ENCODE measurements at places on chromosomes 1 and 21.
A peak's percentile ranks its signal among the peaks of the same experiment; 100 is the strongest.

DNA sequence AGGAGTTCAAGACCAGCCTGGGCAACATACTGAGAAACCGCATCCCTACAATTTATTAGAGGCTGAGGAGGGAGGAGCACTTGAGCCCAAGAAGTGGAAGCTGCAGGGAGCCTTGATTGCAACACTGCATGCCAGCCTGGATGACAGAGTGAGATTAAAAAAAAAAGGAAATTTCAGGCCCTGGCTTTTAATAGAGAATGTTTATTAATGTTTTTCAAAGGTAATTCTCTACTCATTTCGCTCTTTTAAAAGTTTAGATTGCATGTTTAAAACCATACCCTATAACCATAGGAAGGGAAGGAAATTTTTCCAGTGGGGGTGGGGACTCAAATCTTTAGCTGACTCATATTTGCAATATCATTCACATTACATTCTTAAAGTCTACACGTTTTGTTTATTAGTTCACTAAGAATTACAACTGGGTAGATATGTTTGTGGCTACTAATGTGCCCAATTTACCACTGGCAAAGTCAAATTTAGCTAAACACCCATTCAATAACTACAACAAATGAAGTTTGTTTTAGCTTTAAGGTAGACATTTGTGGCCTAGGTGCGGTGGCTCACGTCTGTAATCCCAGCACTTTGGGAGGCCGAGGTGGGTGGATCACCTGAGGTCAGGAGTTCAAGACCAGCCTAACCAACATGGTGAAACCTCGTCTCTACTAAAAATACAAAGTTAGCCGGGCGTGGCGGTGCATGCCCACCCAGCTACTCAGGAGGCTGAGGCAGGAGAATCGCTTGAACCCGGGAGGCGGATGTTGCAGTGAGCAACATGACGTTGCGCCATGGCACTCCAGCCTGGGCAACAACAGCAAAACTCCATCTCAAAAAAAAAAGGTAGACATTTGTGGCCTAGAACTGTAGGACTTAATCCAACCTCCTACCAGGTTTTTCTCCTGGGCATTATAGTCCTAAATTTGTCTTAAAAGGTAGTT lies 5.0 kb downstream of the KDM5B start:
- DNase-seq, result no peak

- DNase-seq, result no peak
These were observed 93.8 kb downstream of the DMRTA2 start for GRCh38 chr1:50329332-50329932.

- no peak for DNase-seq
These were observed 43.3 kb upstream of the RGS18 start for GRCh38 chr1:192115000-192115399.

DNA sequence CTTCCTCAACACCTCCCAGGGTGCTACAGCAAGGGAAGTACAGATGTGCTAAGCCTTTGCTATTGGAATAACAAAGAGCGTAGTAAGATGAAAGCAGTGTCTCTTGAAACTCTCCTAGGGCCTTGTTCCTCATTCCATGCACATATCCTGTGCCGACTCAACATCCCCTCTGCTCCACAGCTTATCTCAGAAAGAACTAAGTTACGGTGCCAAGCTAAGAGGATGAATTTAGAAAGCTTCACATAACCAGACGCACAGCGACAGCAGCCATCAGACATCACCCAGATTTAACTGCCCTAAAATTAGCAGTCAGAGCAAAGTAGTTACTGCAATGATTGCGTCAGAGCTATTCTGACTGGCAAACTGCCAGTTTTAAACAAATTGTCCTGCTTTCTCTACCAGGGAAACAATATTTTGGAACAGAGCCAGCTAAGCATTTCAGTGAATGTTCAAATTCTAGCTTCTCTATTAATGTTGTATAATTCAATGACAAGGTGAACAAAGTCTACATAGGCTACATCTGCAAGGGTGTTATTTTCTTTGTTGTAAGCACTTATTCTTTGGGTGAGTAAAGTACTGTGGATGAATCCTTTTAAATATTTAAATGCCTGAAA lies 9.5 kb downstream of the SIPA1L2 start:
- no peak for DNase-seq

DNA sequence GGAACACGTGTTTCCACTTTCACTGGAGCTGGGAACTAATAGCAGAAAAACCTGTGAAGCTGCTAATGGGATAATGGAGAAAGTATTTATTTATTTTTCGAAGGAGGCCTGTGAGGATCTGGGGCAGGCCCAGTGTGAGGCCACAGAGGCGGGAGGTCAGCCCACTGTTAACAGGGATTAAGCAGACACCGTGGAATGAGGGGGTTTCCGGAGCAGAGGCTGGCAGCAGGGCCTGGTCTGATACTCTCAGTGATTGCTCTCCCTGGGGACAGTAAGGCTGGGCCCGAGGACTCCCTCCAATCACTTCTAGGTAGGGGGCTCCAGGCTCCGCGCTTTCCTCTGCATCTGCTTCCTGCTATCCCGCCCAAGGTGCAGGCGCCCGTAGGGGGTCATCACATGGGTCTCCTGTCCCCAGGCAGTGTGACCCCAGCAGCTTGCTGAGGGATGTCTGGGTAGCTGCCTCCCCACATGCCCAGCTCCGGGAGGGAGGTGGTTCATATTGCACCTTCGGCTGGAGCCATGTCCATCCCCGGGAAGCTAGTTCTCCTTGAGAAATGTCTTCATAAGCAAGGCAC lies 28.8 kb upstream of the CDCA8 start:
- DNase-seq, result no peak

DNA sequence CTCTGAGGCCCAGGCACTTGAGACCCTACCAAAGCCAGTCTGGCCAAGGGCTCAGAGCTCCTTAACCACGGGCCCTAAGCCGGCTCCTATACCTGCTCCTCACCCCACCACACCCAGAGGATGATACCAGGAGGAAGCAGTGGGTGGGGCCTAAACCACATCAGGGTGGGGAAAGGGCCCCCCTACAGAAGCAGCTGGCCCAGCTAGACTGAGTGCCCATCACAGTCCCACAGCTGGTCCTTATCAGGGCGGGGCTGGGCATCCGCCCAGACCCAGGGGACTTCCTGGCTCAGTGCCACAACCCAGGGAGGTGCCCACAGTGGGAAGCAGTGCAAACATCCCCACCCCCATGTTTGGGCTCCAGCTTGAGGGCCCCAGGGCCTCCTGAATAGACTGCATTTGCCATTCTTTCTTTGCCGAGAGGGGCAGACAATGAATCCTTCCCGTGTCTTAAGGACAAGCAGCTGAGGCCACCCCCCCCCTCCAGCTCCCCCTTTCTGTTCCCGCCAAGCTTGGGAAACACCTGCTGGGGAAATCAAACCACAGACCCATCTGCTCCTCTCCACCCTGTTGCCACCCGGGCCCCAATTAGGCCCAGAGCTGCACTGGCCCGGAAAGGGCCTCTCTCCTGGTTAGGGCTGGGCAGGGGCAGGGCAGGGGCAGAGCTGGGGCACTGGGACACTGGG lies 6.2 kb downstream of the E2F2 start:
- no peak for DNase-seq

DNA sequence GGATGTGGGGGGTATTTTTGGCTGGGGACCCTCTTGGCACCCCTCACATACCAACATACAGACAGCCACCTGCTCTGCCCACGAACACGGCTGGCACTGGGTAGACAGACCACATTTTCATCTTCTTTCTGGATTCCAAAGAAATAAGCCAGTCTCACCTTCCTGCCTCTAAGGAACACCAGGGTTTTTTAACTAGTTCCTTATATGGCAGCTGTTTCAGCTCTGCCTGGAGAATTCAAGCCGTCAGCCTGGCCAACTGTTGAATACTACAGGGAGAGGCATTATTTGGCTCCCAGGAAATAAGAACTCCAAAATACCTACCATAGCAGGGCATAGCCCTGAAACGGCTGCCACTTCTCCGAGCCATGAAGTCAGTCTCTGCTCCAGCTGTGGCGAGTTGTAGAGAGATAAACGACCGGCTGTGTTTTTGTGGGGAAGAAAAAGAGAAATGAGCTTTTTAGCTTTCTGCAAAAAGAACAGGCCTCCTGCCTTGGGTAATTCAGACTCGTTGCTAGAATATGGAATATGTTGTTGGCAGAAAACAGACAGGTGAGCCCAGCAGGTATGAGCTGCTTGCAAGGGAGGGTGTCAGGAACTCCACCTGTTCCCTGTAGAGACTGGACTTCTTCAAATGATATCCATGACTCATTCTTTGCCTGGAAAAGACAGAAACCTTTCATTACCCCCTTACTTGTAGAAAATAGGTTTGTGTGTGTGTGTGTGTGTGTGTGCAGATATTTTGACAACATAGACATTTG lies 51.8 kb downstream of the MT1HL1 start:
- DNase-seq, result no peak

DNA sequence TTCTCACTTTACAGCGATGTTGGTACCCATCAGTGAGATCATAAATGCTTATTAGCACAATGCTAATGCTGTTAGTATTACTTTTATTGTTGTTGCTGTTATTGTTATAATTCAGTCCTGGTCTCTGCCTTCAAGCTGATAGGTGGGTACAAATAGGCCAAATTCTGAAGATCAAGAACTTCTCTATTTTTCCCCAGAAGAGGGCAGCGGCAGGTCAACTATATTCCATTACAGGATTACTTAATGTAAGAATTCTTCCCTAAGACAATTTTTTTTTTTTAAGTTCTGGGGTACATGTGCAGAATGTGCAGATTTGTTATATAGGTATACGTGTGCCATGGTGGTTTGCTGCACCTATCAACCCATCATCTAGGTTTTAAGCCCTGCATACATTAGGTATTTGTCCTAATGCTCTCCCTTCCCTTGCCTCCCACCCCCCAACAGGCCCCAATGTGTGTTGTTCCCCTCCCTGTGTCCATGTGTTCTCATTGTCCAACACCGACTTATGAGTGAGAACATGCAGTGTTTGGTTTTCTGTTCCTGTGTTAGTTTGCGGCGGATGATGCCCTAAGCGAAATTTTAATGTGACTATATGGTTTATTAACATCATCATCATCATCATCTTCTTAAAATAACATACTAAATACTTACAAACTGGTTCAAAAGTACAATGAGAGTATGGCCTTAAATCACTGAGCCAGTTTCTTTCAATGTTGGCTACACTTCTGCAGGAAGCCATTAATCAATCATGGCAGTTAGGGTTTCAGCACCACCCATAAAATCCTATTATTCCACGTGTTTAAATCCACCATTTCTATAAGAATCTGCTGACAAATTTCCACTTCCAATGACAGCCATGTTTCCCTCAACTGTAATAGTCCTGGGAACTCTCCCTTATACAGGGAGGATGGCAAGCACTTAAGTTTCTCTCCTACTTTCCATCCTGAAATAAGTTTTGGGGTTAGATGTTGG lies 19.2 kb downstream of the SLC19A2 start:
- no peak for DNase-seq

DNA sequence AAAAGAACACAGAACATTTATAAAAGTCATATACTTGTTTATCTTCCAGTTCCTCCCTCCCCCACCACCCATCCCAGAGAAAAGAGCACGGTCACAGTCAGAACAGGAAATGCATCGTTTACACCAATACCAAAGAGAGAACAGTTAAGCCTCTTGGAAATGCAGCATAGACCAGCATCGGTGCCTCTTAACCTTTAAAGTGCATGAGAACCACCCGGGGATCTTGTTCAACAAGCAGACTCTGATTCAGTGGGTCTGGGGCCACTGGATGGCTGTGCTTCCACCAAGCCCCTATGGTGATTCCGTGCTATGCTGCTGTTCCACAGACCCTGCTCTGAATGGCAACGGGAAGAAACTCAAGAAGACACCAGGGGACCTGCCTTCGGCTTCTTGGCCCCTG lies 19.2 kb downstream of the FAM89A start:
- DNase-seq, result peak; percentile 83

DNA sequence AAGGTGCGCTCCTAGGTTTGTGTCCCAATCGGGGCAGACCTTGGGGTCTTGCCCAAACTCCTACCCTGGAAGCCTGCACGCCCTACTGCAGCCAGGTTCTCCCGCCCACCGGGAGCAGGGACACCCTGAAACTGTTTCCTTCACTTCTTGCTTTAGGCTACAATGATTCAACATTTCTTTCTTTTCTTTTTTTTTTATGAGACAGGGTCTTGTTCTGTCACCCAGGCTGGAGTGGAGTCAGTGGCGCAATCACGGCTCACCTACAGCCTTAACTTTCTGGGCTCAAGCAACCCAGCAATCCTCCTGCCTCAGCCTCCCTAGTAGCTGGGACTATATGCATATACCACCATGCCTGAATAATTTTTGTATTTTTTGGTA lies 75.8 kb downstream of the ITPKB start:
- no peak for DNase-seq

- DNase-seq, result no peak
These were observed 9.2 kb upstream of the GADD45A start for GRCh38 chr1:67675800-67676199.

- DNase-seq, result no peak
These were observed 470 bp upstream of the MTMR11 start for GRCh38 chr1:149936992-149937705.
